ENCODE measurements at places on chromosomes 12 and 14.

- DNase-seq = no peak
Observed at GRCh38 chr12:102169922-102170621, 27.6 kb downstream of the PMCH start.

DNA sequence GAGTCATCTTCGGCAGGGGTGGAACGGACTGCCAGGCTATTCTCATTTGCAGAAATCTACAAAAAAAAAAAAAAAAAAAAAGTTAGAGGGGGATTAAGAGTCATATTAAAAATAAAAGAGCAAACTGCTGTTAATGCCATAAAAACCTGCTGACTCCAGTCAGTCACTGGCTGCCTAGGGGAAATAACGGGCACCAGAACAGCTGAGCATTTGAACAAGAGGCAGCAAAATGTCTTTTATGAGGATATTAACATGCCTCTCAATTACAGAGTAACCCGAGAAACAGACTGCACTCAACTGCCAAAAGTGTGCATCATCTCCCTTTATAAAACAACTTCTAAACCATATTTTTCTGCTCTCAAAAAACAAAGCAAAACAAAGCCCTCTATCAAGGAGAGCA lies 28.7 kb upstream of the CERS5 start:
- DNase-seq = no peak

DNA sequence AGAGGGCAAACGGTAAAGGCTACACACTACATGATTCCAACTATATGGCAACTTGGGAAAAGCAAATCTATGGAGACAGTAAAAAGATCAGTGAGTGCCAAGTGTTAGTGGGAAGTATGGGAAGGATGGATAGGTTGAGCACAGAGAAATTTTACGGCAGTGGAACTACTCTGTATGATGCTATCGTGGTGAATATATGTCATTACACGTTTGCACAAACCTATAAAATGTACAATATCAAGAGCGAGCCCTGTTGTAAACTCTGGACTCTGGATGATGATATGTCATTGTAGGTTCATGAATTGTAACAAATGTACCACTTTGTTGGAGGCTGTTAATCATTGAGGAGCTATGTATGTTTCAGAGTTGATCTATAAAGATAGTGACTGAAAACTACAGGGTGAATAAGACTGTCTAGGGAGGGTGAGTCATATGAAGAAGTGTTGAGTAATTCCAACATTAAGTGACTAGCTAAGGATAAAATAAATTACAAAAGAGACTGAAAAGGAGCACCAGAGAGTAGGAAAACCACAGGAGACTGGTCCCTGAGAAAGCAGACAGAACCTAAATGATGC lies 349.2 kb upstream of the LMO3 start:
- DNase-seq = no peak

GRCh38 chr12:89874146-89874545 lies 165.5 kb upstream of the ATP2B1 start:
- DNase-seq = no peak

Measured in GM12891 (cell line).